ENCODE measurements at places on chromosomes 5 and 9. TPM values are rescaled to one million over a fixed set of nuclear protein-coding genes. Genes with fewer than 3 reads are reported as not detected.

DNA sequence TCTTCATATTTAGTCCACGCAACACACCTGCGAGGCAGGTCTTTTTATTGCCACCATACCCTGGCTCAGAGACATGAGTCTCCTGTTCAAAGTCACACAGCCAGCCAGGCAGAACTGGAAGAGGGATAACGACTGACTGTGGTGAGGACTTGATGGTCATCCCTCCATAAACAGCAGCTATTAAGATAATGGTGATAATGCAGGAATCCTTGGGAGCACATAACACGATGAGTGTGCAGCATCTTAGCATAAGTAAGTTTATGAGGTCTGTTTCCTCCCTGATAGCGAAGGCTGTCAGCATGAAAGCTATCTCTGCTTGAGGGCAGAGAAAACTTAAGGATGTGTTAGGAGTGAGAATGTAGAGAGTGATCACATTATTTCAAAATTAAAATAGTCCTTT, 30.9 kb downstream of the KCTD16 start:
- DNase-seq, result no peak

DNA sequence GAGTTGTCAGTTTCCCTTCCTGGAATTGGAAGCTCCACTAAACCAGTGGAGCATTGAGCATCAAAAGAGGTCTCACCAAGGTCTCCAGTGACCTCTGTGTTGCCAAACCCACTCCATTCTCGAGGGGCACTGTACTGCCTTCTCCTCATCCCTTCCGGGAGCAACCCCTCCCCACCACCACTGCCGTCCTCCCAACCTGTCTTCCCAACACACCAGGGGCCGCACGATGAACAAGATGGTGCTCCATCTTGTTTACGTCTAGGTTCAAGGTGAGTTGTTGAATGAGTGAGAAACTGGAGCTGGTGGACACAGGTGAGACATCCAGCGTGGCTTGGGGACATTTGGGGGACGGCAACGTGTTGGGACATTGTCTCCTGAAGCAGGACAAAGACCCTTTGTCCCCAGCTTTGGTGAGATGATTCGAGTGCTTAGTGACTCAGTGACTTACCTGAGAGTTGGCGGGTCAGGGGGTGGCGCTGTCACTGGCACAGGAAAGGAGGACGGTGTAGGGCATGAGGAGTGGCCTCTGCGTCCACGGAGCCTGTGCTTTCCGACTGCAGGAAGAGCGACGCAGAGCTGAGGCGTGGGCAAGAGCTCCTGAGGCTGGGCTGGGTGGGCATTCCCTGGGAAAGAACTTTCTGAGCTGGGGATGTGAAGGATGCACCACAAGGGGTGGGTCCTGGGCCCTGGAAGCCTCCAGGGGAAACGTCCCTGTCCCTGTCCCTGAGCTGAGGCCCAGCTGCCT, 44.8 kb upstream of the RNU6ATAC start:
- no peak for DNase-seq

DNA sequence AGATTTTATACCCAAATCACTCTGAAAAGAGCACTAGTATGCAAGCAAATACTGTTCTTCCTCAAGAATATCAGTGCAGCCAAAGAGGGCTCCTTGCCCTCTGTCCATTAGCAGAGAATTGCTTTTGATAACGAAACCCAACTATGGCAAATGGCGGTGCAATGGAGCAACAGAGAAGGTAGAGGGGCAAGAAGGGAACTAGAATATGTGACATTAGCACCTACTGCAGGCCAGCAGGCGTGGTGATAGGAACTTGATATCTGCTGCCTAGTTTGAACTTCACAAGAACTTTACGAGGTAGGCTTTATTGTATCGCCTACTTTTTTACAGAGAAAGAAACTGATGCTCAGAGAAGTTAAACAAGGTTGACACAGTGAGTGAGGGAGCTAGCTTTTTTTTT, 66.1 kb downstream of the APBA1 start:
- no peak for DNase-seq

DNA sequence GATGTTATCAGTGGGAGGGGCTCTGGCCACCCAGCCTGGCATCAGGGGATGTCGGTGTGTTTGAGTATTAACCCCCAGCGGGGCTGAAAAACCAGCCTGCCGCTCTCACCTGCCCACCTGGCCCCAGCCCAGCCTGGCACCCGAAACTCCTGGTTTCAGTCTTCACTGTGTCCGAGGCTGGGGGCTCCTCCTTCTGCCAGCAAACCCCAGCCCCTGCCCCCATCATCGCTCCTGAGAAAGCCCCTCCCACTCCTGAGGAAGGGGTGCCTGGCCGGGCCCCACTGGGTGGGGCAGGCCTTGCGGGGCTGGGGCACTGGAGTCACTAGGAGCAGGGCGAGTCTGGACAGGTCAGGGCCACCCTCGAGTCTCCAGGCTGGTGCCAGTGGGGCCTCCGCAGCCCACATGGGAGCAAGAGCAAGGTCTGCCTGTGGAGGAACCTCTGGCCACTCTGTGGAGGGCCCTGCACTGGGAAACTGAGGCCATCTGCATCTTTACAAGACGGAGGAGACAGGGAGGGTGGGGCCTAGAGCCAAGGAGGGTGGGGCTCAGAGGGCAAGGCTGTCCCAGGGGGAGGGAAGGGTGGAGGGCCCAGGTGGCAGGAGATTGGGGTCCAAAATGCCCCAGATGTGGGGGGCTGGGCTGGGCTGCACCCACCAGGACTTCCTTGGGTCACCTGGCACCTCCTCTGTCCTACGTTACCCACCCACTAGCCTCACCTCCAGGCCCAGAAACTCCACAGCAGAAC, 51.5 kb upstream of the NOTCH1 start:
- no peak for DNase-seq

PCDHA9 gene
- not detected for total RNA-seq

GRCh38 chr9:84123648-84124406, 143.2 kb downstream of the RMI1 start:
- no peak for DNase-seq

DNA sequence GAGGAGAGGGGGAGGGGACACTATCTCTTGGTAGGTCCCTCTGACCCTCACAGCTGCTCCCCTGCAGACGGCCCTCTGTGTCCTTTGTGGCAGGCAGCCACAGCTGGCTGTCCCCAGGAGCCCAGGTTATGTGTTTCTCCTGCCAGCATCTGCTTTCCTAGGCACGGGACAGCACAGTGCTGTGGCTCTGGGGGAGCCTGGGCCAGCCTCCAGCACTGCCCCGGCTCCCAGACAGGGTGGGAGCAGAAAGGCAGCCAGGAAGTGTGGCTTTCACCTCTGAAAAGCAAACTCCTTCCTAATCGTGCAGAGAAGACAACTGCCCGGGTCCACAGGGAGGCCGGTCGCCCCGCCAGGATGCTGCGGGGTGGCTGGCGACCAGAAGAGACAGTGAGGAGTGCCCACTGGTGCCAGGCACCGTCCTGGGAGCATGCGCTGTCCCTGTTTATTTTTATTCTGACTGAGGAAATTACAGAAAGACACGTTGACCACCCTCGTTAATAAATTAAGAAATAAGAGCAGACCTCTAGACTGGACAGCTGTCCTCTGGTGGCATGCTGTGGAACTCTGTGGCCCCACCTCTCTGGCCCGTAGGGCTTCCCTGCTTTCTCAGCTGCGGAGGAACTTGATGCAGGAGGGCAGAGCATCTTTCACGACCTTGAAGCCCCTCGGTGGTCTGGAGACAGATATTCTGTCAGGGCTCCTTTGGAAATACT, 240.3 kb downstream of the FANCC start:
- DNase-seq, result no peak

GRCh38 chr9:79672236-79672635, 100.5 kb downstream of the TLE4 start:
- no peak for DNase-seq

DNA sequence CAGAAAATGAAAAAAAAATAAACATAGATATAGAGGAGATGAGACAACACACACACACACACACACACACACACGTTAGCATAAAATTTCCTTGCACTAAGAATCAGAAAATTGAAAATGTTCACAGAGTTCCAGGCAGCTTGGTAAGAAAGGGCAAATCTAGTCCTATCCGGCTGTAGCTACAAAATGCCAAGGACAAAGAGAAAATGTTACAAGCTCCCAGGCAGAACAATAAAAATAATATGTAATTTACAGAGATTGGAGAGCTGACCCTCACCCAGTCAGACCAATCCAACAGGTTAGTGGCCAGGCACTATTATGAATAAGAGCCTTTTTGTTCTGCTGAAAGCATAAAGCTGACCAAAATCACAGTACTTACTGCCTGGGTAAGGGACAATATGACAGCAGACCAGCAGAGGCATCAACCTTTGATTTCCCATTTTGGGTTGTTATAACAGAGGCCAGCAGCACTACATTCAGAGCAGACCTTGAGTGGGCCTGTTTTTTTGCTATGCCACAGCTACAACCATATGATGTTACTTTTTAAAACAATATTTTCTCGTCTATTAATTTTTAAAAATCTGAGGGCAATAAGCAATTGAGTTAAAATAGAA, 892.6 kb downstream of the TAF11L14 start:
- no peak for DNase-seq

Data from HCT116 (cell line).